Large intestine (tissue), 12 donors: ENCODE measurements at places on chromosomes 3 and 15. TPM values are rescaled to one million over a fixed set of nuclear protein-coding genes. Genes with fewer than 3 reads are reported as not detected.
A peak's percentile ranks its signal among the peaks of the same experiment; 100 is the strongest.

Gene ATP2B2
- polyA plus RNA-seq = 1.5 TPM

Gene UBE2E2
- 15.4 TPM for polyA plus RNA-seq

Gene C3orf49
- 0.33 TPM for polyA plus RNA-seq

Gene CEMIP
- 2.5 TPM for polyA plus RNA-seq

Gene TIMP4
- 0.91 TPM for polyA plus RNA-seq

Gene ZNF501
- 6.1 TPM for polyA plus RNA-seq

Gene P3H2
- 9.3 TPM for polyA plus RNA-seq

- H3K27ac ChIP-seq = peak overlapping the region; percentile 25
- H3K4me1 ChIP-seq = peaks cover 35% of the 10 kb centered on the region
- H3K4me3 ChIP-seq = no peak overlapping the region
- no peaks in the 10 kb centered on the region for H3K36me3 ChIP-seq
Measured at GRCh38 chr15:51318382-51319150, 19.8 kb downstream of the CYP19A1 start.

- H3K4me3 ChIP-seq = no peak overlapping the region
- H3K27ac ChIP-seq = no peak overlapping the region
- no peaks in the 10 kb centered on the region for H3K27me3 ChIP-seq
- no peaks in the 10 kb centered on the region for H3K4me1 ChIP-seq
- no peaks in the 10 kb centered on the region for H3K36me3 ChIP-seq
- no peak for DNase-seq
Measured at GRCh38 chr3:71406972-71407810, 176.3 kb downstream of the FOXP1 start.

DNA sequence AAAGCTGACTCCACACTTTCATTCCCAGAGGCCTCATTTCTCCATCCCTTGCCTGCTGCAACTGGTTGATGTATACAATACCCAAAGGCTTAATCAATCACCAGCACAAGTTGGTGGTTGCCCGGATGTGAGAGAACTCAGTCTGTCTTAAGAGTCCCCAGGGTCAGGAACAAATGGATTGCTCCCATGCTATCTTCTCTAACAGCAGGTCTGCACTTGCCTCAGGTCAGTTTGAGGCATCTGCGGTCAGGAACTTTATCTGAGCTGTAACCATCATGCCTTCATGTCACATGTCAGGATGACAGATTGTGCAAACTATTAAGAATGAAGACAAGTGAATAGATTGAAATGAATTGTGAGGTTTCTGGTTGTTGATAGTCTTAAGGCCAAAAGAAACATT lies 56.1 kb downstream of the BFSP2 start:
- H3K36me3 ChIP-seq = no peaks in the 10 kb centered on the region
- H3K4me1 ChIP-seq = no peaks in the 10 kb centered on the region
- no peaks in the 10 kb centered on the region for H3K27me3 ChIP-seq
- no peak overlapping the region for H3K27ac ChIP-seq
- H3K4me3 ChIP-seq = no peak overlapping the region

GRCh38 chr3:31185062-31185357 lies 290.5 kb upstream of the GADL1 start:
- no peak overlapping the region for H3K4me3 ChIP-seq
- no peak for DNase-seq
- no peak overlapping the region for H3K27ac ChIP-seq
- no peaks in the 10 kb centered on the region for H3K27me3 ChIP-seq
- H3K4me1 ChIP-seq = peaks cover 23% of the 10 kb centered on the region

DNA sequence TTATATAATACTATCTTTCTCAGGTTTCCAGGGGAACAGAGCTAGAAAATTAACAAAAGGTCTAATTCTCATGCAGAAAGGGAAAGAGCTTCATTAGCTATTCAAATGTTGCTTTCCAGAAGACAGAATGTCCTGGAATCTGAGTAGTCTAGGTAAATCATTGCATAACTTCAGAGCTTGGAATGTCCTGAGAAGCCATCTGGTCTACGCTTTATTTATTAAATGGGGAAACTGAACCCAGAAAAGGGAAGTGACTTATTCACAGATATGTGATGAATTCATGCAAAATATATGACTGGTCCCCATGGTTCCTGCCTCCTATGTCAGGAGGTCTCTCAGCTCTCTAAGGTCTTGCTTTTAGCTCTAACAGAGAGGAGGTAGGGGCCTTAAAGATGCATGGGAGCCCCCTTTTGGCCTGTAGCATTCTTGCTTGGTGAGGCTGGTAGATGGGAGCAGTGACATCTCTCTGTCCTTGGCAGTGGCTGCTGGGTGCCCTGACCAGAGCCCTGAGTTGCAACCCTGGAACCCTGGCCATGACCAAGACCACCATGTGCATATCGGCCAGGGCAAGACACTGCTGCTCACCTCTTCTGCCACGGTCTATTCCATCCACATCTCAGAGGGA lies 99.2 kb downstream of the CEMIP start:
- DNase-seq = no peak
- peaks cover 3% of the 10 kb centered on the region for H3K27me3 ChIP-seq
- H3K27ac ChIP-seq = no peak overlapping the region
- H3K4me1 ChIP-seq = no peaks in the 10 kb centered on the region
- H3K4me3 ChIP-seq = no peak overlapping the region
